ENCODE measurements at places on chromosomes 5 and 9.

DNA sequence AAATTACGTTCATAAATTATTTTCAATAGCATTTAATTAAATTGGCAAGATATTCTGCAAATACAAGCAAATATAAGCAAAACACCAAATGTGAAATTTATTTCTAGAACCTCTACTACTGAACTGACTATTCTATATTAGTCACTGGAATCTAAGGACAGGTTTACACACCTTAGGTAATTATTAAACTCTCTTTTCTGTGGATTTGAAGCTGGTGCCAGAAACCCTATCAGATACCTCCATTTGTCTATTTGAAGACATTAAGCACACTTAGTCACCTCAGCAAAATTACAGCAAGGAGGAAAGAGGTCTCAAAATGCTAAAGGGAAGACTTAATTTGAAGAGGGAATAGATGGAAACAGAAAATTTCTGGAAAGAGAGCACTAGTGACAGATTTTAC, 83.4 kb downstream of the CPLANE1 start:
- no peak for DNase-seq

DNA sequence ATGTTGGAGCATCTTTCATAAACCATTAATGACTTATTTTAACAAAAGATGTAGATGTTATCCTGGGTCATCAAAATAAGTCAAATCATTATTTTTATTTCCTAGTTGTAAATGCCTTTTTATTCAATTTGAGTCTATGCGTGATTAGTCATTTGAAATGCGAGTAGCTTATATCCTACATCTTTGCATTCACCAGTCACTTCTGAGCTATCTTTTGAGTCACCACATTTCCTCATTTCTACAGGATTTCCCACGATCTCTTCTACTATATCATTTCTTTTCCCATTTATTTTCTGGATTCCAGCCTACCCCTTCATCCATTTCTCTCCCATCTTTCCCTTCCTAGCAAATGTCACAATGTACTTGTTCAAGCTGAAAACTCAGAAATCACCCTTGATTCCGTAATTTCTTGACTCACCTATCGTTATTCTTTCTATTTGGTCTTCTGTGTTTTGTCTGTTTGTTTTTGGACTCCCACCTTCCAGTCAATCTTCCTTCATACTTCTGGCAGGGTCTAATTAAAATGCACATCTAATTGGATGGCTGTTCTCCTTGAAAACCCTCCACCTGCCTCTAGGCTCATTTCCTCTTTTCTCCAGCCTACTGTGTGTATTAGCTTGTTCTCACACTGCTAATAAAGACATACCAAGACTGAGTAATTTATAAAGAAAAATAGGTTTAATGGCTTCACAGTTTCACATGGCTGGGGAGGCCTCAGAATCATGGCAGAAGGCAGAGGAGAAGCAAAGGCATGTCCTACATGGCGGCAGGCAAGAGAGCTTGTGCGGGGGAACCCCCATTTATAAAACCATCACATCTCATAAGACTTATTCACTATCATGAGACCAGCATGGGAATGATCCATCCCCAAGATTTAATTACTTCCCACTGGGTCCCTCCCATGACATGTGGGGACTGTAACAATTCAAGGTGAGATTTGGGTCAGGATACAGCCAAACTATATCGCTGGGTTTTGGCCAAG, 112.4 kb downstream of the MEF2C start:
- DNase-seq: no peak

DNA sequence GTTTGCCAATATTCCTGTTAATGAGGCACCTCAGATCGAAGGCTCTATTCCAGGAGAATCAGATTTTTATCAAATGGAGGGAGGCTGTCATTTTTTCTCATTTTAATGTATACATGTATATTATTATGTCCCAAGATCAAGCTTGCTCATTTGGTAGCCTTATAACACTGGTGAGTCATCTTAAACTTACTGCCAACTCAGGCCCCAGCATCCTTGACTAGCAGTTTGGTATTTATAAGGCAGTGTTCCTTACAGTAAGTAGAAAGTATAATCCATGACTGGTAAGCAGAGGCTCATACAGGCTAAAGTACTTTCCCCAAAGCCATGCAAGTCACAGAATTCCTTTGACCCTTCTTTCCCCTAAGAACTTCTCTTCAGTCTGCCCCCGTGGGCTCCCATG, 90.7 kb upstream of the NR3C1 start:
- DNase-seq: no peak

DNA sequence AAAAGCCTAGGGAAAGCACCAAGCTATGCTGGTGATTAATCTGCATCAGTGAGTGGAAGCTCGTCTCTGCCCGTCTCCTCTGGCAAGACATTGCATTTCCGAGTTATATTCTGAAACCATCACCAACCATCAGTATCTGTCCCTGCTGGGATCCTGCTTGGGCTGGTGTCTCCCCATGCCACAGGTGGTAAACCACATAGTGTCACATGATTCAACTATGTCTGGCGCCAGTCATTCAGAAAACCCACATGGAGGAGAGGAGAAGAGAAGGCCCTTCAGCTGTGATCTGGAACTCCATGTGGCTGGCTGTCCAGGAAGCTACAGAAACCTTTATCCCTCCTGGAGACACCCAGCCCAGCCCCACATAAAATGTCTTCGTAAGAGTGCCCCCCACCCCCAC, 4.8 kb downstream of the IL9 start:
- no peak for DNase-seq

DNA sequence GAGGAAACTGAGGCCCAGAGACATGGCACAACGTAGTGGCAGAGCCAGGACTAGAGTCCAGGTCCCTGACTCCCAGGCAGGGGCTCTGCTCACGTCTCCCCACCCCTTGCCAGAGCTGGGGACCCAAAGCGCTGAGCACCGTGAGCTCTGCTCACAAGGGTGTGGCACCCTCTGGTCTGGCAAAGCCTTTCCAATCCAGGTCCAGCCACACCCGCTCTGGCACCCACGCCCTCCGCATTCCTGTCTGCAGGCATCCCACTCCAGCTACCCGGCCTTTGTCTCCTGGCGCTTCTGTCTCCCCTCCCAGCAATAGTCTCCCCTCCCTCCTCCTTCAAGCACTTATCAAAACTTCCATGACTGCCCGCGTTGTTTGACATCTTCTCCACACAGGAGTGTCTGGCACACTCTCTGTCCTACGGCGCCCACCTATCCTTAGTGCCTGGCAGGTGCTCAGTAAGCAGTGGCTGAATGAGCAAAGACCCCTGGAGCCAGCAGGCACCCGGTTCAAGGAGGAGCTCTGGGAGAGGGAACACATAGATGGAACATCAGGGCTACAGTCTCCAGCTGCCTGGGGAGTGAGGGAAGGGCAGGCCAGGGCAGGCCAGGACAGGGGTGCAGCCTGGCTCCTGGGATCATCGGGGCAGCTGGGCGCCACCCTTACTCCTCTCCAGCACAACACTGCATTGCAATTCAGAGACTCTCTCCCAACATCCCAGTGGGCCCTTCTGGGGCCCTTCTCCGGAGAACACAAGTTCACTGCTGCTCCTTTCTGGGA, 12.0 kb downstream of the HIGD2A start:
- peak; percentile 93 for DNase-seq

DNA sequence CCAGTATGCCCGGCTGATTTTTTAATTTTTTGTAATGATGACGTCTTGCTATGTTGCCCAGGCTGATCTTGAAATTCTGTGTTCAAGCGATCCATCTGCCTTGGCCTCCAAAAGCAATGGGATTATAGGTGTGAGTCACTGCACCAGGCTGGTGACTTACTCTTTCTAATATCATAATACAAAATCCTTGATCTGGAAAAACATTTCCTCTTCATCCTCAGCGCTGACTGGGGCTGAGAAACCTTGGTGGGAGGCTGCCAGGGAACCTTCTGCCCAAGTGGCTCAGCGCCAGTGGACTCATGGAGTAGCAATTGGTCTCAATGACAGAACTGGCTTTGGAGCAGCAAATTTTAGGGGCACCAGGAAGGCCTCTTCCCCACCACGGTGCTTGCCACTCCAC, 17.5 kb upstream of the SEMA4D start:
- no peak for DNase-seq

GRCh38 chr9:132610661-132611060, 28.3 kb downstream of the BARHL1 start:
- DNase-seq: no peak

- DNase-seq: no peak
Measured at GRCh38 chr5:13708906-13709305, 235.6 kb downstream of the DNAH5 start.

DNA sequence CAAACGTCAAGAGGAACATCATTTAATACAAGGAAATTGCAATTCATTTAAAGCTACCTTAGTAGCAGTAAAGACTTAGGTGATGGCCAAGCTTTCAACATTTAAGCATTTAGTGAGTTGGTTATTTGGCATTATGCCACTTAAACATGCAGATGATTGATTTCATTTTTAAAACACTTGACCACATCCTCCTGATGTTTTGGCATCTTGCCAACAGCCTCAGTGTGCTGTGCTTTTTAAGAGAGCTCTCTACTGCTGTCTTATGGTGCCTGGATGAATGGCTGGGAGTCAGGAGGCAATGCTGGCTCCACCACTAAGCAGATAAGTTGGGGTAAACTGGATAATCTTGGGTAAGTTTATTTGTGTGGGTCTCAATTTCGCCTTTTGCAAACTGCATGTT, 364.5 kb downstream of the MAN2A1 start:
- DNase-seq: peak; percentile 28

- DNase-seq: no peak
Measured at GRCh38 chr9:79559495-79560181, 12.1 kb upstream of the TLE4 start.
